ENCODE measurements at places on chromosomes 6 and 20. TPM values are rescaled to one million over a fixed set of nuclear protein-coding genes. Genes with fewer than 3 reads are reported as not detected.

Gene CGA
- not detected for total RNA-seq

Gene CLVS2
- total RNA-seq: not detected

DNA sequence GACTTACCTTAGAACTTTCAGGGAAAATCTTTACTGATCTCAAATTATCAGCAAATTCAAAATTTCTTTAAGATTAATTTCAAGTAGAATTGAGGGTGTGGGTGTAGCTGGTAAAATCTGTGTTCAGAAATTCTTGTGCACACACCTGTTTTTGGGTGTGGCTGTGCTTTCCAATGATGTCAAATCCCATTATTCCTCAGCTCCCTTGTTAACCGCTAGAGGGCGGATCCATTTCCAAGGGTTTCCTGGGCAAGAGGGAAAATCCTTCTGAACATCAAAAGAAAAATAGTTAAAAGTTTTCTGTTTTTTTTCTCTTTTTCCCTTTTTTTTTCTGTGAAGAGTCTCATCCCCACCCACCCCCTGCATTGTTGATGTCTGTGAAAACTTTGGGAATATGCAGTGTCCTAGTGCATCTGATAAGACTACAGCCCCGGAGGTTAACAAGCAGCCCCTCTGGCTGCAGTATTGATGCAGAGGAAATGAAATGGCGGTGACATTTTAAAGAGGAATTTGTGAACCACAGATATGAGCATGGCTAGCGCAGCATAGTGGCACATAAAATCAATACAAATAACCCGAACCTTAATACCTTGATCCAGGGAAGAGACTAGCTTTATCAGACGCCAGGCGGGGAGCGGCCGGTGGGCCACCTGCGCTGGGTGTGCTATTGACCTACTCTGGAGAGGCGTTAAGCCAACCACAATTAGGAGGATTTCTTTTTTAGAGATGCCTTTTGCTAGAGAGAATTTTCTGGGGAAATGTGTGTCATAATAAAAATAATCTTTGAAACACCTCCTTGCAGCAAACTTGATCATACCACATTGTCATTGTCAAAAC is 130.9 kb downstream of the FOXA2 start:
- no peaks in the 10 kb centered on the region for H3K4me1 ChIP-seq
- no peak overlapping the region for H3K27ac ChIP-seq
- no peak for DNase-seq
- H3K27me3 ChIP-seq: no peaks in the 10 kb centered on the region

GRCh38 chr20:15241681-15242080 is 904.3 kb upstream of the FLRT3 start:
- H3K27ac ChIP-seq: no peak overlapping the region
- H3K36me3 ChIP-seq: no peaks in the 10 kb centered on the region
- H3K4me1 ChIP-seq: no peaks in the 10 kb centered on the region
- no peak overlapping the region for H3K4me3 ChIP-seq

- H3K27ac ChIP-seq: peak overlapping the region; percentile 97
- H3K4me1 ChIP-seq: peaks cover 37% of the 10 kb centered on the region
- H3K27me3 ChIP-seq: no peaks in the 10 kb centered on the region
- peak; percentile 96 for DNase-seq
- peak overlapping the region; percentile 96 for H3K4me3 ChIP-seq
These were observed 540 bp upstream of the CD164 start for GRCh38 chr6:109382576-109383437.

GRCh38 chr6:116287689-116288282 is 8.1 kb upstream of the TSPYL1 start:
- H3K27ac ChIP-seq: no peak overlapping the region
- DNase-seq: peak; percentile 48
- no peak overlapping the region for H3K4me3 ChIP-seq
- H3K4me1 ChIP-seq: no peaks in the 10 kb centered on the region
- H3K27me3 ChIP-seq: no peaks in the 10 kb centered on the region

DNA sequence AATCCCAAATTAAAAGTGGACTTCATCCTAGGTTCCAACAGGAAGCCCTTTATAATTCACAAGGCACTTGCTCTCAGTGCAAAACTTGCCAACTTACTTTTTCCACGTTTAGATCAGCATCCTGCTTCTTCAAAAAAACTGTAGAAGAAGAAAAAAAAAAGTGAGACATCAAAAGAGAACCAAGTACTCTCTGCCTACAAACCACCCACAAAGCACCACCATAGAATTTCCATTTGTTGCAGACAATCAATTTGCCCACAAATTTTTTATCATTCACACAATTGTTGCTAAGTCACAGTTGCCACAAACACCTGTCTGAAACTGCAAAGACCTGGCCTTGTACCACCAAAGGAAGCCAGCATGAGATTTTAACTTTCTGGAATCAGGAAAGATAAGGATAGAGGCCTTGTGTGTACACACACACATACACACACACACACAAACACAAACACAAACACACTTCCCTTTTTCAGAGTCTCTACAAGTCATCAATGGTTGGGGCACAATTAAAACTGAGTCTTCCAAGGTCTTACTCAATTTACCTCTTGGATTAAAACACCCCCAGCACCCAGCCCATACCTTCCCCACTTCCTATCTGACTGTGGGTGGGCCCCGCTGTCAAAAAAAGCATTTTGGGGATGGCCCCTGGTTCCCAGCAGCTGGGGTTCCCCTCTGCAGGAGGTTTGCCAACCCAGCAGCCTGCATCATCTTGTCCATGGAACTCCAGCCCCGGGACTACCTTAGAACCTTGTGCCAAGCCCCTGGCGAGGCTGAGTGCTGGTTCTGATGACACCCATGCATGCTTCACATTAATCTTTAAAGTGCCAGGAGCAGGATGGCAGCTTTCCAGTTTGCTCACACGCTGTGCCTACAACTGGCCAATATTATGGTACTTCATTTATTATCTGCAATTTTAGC is 26.5 kb downstream of the FYN start:
- H3K36me3 ChIP-seq: no peaks in the 10 kb centered on the region
- peak overlapping the region; percentile 54 for H3K27ac ChIP-seq
- H3K4me3 ChIP-seq: peak overlapping the region; percentile 2
- DNase-seq: peak; percentile 68

- H3K4me3 ChIP-seq: no peak overlapping the region
- no peak overlapping the region for H3K27ac ChIP-seq
- no peaks in the 10 kb centered on the region for H3K36me3 ChIP-seq
- peaks cover 7% of the 10 kb centered on the region for H3K27me3 ChIP-seq
- H3K4me1 ChIP-seq: no peaks in the 10 kb centered on the region
These were observed 1.7 kb upstream of the PLA2G7 start for GRCh38 chr6:46736906-46737305.

DNA sequence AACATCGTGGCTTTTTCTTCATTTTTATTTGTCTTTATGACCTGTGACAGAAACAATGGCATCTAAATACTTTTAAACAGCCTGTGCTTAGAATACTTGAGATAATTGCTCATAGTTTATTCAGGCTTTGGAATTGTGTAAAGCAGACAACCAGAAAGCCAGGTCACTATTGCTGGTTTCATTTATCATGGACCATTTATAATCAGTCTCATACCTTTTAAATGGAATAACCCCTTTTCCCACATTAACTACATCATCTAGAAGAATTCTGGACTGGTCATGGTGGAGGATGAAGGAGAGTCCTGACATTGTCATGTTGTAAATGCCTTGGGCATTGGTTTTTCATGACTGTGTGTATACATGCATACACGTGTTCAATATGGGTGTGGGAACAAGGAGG is 661.5 kb downstream of the EPM2A start:
- DNase-seq: no peak
- H3K4me1 ChIP-seq: no peaks in the 10 kb centered on the region
- H3K27me3 ChIP-seq: no peaks in the 10 kb centered on the region
- H3K36me3 ChIP-seq: no peaks in the 10 kb centered on the region

- no peak within 1 kb of the TSS for H3K4me3 ChIP-seq
- DNase-seq: no peak
- H3K27me3 ChIP-seq: peaks cover 26% of the 10 kb centered on the region
- H3K4me1 ChIP-seq: no peaks in the 10 kb centered on the region
- H3K36me3 ChIP-seq: no peaks in the 10 kb centered on the region
These were observed at the start of gene JPH2 for GRCh38 chr20:44187054-44187771. TSS of gene JPH2 (minus strand) at chr20:44187188. CDS start at chr20:44186705, 483 bp downstream.

GRCh38 chr6:132570221-132570777 is at the start of gene TAAR6:
TSS of gene TAAR6 (plus strand) at chr6:132570322. CDS start at chr6:132570322, 0 bp downstream.
- H3K27ac ChIP-seq: no peak within 1 kb of the TSS
- DNase-seq: no peak
- H3K4me1 ChIP-seq: no peaks in the 10 kb centered on the region
- H3K36me3 ChIP-seq: no peaks in the 10 kb centered on the region

All from CD4-positive, alpha-beta memory T cell (primary cell).